ENCODE measurements at places on chromosomes 5 and 9.

DNA sequence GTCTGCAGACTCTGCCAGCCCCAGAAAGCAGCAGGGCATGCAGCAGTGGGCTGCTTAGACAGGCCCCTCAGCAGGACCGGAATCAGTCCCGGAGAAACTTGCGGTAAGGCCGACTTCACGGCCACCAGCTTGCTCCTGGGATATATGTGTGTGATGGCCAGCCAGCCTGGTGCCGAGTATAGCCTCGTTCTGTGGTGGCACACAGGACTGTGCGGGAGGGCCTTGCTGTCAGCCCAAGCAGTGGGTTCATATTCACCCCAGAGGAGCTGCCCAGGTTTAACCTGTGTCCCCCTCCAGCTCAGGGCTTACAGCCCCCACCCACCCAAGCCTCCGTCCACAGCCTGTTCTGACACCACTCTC lies 112.9 kb downstream of the DAB2IP start:
- no peak overlapping the region for H3K4me3 ChIP-seq
- peak overlapping the region; percentile 62 for H3K27ac ChIP-seq
- H3K27me3 ChIP-seq = no peaks in the 10 kb centered on the region
- peaks cover 24% of the 10 kb centered on the region for H3K4me1 ChIP-seq
- no peak for DNase-seq

DNA sequence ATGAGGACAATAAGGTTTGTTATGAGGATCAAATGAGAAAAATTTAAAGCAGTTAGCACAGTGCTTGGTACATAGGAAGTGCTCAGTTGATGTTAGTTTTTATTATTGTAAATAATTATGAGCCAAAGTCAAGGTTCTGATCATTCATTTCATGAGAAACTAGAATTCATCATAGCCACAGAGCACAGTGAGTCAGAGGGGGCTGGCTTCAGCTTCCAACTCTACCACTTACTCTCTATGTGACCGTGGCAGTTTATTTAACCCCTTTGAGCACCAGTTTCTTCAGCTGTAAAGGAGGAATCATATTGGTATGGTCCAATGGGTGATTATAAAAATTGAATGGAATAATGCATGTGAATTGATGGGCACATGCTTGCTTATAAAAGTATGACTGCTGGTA lies 39.4 kb downstream of the KLHL3 start:
- no peak for DNase-seq
- H3K27ac ChIP-seq = no peak overlapping the region
- H3K36me3 ChIP-seq = peaks cover 4% of the 10 kb centered on the region
- peaks cover 3% of the 10 kb centered on the region for H3K4me1 ChIP-seq

DNA sequence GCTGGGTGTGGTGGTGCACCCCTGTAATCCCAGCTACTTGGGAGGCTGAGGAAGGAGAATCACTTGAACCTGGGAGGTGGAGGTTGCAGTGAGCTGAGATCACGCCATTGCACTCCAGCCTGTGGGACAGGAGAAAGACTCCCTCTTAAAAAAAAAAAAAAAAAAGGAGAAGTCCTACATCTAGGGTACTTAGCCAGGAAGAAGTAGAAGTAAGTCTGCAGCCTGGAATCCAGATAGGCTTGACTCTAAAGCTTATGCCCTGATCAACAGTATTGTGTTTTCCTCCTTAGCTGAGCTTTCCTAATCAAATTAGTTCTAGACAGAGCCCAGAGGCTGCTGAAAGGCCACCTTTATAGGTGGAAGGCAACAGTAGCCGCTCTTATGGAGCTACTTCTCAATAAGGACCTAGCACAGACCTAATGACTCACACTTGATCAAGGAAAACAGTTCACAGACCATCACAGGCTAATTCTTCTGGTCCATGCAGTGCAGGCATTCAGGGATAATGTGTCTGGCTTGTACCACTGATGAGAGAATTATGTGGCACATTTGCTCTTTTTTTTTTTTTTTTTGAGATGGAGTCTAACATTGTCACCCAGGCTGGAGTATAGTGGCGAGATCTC lies 105.5 kb upstream of the KLF4 start:
- no peaks in the 10 kb centered on the region for H3K27me3 ChIP-seq
- H3K4me3 ChIP-seq = no peak overlapping the region
- H3K36me3 ChIP-seq = no peaks in the 10 kb centered on the region
- H3K4me1 ChIP-seq = no peaks in the 10 kb centered on the region

- H3K27me3 ChIP-seq = peaks cover 4% of the 10 kb centered on the region
- no peaks in the 10 kb centered on the region for H3K4me1 ChIP-seq
- H3K27ac ChIP-seq = no peak overlapping the region
- no peak for DNase-seq
- H3K36me3 ChIP-seq = no peaks in the 10 kb centered on the region
- H3K4me3 ChIP-seq = no peak overlapping the region
Measured at GRCh38 chr9:91995000-91995655, 45.1 kb upstream of the ROR2 start.

GRCh38 chr9:105413525-105413924 lies 34.3 kb upstream of the FSD1L start:
- no peaks in the 10 kb centered on the region for H3K36me3 ChIP-seq
- no peak overlapping the region for H3K4me3 ChIP-seq
- peaks cover 9% of the 10 kb centered on the region for H3K4me1 ChIP-seq
- DNase-seq = no peak
- H3K27me3 ChIP-seq = no peaks in the 10 kb centered on the region
- H3K27ac ChIP-seq = no peak overlapping the region

DNA sequence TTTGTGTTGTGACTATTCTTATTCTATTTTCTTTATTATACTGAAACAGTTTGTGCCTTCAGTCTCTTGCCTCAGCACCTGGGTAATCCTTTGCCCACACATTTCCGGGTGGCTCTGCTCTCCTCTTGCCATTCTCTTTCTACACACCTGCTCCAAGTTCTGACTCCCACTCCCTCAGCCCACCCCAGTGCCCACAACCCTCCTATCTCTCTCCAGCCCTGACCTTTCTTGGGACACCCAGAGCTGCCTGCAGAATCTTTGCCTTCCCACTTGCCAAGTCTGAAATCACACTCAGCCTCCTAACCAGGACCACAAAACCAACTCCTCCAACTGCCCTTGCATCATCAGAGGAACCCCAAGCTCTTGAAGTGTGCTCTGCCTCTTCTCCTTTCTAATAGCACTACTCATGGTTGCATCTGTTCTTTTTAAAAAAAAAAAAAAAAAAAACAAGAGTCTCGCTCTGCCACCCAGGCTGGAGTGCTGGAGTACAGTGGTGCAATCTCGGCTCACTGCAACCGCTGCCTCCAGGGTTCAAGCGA lies 4.1 kb downstream of the SWI5 start:
- H3K4me1 ChIP-seq = peaks cover 18% of the 10 kb centered on the region
- H3K4me3 ChIP-seq = no peak overlapping the region
- DNase-seq = no peak
- H3K27me3 ChIP-seq = no peaks in the 10 kb centered on the region
- H3K36me3 ChIP-seq = peaks cover 3% of the 10 kb centered on the region
- no peak overlapping the region for H3K27ac ChIP-seq
